ENCODE measurements at places on chromosomes 6 and 20. TPM values are rescaled to one million over a fixed set of nuclear protein-coding genes. Genes with fewer than 3 reads are reported as not detected.

- DNase-seq = peak; percentile 13
Measured at GRCh38 chr6:133568970-133569889, 319.7 kb upstream of the TCF21 start.

Gene FHL5
- not detected for total RNA-seq

- DNase-seq = no peak
Measured at GRCh38 chr20:8581446-8582183, 449.5 kb downstream of the PLCB1 start.

Gene MBOAT1
- 2.4 TPM for total RNA-seq

GRCh38 chr6:31652925-31653724, 664 bp upstream of the BAG6 start:
- DNase-seq = no peak

DNA sequence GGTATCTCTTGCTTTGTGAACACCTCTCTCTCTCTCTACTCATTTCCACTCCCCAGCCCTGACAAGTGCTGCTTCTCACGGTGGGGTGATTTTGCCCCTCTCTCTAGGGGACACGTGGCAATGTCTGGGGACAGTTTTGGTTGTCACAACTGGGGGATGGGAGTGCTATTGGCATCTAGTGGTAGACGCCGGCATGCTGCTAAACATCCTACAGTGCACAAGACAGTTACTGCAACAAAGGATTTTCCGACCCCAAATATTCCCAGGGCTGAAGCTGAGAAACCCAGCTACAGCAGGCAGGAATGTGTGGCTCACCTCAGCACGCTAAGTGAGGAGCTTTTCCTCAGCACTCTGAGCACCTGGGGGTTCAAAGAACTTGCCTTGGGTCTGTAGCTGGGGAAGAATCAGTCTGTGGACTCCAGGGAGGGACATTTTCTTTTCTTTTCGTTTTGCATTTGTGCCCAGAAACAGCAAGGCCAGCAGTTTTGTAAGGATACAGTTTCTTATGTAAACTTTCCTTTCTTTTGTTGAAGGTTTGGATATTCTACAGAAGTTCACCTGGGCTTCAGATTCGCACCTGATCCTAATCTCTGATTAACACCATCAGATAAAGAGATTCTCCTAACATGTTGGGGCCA, 246.9 kb upstream of the ZFP64 start:
- DNase-seq = no peak

DNA sequence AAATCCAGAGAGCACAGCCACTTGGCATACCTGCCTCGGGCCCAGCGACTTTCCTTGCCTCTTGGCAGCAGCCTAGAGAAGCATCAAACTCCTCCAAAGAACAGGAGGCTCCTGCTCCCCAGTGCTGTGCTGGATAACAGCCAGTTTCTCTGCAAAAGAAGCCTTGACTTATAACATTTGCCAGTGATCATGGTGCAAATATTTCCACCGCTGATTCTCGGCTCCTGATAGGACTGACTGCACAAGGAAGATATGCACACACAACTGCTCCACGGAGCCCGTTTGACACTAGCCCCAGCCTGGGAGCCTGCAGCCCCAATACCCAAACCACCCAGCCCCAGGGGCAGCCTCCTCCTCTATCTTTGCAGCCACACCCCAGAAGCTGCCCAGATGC, 17.5 kb downstream of the ACSS1 start:
- no peak for DNase-seq

DNA sequence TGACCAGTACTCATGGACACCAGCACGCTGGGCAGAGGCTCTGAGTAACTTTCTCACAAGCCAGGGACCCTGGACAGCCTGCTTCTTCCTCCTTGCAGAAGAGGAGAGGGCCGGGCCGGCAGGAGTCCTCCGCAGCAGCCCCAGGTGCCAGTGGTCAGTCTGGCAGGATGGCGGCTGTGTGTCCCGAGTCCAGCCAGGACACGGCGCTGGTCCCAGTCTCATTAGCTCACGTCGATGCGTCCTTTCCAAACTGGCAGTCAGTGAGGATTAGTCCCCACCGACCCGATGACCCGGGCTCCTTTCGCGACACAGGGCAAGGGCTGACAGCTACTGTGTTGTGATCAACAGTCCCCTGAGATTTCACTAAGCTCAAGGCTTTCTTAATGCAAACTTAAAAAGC, 267.0 kb downstream of the TAF4 start:
- no peak for DNase-seq

Gene FAM50B
- total RNA-seq = 18.9 TPM

DNA sequence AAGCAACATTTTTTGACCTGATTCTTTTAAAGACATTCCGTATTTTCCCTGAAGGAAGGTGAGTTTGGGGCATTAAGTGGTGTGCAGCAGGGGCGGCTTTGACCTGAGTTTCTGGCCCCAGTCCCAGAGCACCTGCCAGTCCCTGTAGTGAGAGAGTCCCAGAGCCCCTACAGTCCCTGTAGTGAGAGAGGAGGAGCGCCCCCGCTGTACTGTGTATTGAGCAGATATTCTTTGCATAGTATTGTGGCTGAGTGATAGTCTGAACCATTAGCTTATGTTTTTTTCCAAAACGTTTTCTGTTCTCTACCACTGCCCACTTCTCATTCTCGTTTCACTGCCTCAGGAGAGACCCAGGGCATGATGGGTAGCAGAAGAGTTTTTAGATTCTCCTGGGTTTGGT, 17.2 kb upstream of the SH3BGRL2 start:
- no peak for DNase-seq

DNA sequence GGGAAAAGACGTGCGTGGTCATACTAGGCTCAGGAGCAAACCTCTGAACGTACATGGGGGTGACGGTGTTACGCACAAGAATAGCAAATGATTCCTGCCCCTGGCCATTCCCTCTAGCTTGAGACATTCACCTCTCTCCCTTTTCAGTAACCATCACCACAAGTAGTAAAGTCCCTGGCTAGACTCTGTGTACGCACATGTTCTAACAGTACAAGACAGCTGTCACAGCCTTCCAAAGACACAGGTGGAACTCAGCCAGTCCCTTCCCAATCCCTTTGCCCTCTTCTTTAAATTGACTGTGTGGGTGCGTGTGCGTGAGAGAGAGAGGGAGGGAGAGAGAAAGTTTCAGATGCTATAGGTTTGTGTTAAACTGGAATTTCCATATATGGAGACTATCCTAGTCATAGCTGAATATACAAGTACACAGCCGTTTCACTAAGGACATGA, 67.3 kb downstream of the LY86 start:
- DNase-seq = no peak

DNA sequence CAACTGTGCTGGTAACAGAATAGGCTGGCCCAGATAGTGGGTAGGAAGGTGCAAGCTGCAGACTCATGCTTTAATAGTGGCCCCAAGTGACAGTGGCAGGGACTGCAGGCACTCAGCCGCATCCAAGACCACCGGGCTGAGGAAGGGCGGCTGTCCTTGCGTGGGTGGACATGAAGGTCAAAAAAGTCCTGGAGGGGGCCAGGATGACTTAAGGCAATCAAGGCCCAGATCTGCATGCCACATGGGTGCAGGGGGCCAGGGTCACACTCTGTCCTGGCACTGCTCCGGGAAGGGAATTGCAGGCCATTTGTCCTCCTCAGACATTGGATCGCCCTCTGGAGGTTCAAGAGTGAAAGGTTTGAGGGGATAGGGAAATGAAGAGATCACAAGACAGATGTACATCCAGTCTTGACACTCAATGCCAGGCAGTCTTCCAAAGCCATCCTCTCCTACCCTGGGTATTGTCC, 10.4 kb upstream of the VNN2 start:
- no peak for DNase-seq

- no peak for DNase-seq
Measured at GRCh38 chr6:150304429-150304828, 64.4 kb upstream of the IYD start.

- no peak for DNase-seq
Measured at GRCh38 chr6:71396410-71396801, 107.8 kb downstream of the OGFRL1 start.

GRCh38 chr6:39664173-39664572, 61.0 kb downstream of the KIF6 start:
- DNase-seq = no peak

Gene CCN6
- total RNA-seq = not detected

DNA sequence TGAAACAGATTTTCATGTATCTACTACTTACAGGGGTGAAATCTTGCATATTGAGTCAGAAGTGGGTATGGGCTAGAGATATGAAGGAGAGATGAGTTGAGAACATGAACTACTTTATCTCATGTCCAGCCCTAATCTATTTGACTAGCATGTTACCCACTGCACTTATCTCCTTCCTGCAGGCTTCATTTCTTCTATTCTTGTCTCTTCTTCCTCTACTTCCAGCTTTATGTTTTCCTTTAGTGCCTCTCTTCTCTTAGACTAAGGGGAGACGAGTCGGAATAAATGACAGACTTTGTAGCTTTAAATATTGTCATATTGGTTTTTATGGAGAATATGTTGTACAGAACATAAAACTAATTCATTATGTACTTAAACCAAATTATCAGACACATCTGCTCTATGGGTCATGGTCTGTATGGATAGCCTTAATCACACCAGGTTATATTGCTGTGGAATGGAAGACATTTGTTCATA, 5.3 kb downstream of the RAB32 start:
- DNase-seq = no peak

Gene ASIP
- not detected for total RNA-seq

Gene EPB41L1
- 10.7 TPM for total RNA-seq

Gene LPA
- not detected for total RNA-seq

Gene OR11A1
- not detected for total RNA-seq

Gene HMGCLL1
- total RNA-seq = 0.07 TPM

Gene ZFAND3
- 23.5 TPM for total RNA-seq

DNA sequence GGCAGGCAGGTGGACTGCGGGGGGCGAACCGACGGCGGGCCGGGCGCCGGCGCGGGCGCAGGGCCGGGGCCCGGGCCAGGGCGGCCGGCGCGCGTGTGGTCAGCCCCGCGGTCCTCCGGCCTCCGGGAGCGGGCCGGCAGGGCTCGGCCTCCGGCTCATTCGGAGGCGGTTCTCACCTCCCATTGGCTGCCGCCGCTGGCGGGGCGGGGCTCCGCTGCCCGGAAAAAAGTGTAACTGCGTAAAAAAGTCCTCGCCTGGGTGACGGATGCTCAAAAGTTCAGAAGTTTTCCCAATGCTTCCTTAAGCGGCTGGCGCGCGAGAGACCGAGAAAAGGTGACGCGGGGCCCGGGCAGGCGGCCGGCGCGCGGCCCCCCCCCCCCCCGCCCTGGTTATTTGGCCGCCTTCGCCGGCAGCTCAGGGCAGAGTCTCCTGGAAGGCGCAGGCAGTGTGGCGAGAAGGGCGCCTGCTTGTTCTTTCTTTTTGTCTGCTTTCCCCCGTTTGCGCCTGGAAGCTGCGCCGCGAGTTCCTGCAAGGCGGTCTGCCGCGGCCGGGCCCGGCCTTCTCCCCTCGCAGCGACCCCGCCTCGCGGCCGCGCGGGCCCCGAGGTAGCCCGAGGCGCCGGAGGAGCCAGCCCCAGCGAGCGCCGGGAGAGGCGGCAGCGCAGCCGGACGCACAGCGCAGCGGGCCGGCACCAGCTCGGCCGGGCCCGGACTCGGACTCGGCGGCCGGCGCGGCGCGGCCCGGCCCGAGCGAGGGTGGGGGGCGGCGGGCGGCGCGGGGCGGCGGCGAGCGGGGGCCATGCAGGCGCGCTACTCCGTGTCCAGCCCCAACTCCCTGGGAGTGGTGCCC, at the start of gene FOXC1:
Gene FOXC1, plus strand, starts transcription at position 268 of the 849 bp plus-strand sequence. Its CDS starts 531 bp downstream, at position 799.
- DNase-seq = peak; percentile 83

Gene DPPA5
- total RNA-seq = not detected

Gene SYNJ2
- total RNA-seq = 60.3 TPM

- no peak for DNase-seq
Measured at GRCh38 chr6:47917811-47918210, 136.0 kb downstream of the OPN5 start.

GRCh38 chr6:36853325-36853724, 14.1 kb upstream of the CPNE5 start:
- DNase-seq = peak; percentile 33

Gene EYA4
- not detected for total RNA-seq

DNA sequence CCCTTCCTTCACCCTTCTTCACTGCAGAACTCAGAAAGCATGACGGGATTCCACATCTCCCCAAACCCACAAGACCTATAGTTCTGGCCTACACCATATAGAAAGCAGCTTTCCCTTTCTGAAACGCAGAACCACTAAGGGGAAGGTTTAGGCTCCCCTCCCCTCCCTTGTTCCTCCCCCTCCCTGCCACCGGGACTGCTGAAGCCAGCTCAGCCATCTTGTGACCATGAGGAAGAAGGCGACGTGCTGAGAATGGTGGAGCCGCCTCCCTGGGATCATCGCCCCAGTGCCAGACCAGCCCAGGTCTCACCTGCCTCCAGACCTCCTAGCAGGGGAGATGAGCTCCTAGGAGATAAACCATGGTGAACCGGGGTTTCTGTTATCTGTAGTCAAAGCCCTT, 19.6 kb downstream of the SERPINB6 start:
- no peak for DNase-seq

GRCh38 chr20:1323830-1324597, 4.9 kb downstream of the SDCBP2 start:
- no peak for DNase-seq

Gene PAK5
- not detected for total RNA-seq

DNA sequence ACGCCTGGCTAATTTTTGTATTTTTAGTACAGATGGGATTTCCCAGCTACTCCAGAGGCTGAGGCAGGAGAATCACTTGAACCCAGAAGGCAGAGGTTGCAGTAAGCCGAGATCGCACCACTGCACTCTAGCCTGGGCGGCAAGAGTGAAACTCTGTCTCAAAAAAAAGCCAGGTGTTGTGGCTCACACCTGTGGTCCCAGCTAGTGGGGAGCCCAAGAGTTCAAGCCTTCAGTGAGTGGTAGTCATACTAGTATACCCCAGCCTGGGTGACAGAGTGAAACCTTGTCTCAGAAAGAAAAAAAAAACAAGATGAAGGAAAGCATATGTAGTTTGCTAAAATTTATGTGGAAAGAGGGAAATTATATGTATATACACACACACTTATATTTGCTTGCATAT, 20.0 kb upstream of the POU5F1 start:
- no peak for DNase-seq

DNA sequence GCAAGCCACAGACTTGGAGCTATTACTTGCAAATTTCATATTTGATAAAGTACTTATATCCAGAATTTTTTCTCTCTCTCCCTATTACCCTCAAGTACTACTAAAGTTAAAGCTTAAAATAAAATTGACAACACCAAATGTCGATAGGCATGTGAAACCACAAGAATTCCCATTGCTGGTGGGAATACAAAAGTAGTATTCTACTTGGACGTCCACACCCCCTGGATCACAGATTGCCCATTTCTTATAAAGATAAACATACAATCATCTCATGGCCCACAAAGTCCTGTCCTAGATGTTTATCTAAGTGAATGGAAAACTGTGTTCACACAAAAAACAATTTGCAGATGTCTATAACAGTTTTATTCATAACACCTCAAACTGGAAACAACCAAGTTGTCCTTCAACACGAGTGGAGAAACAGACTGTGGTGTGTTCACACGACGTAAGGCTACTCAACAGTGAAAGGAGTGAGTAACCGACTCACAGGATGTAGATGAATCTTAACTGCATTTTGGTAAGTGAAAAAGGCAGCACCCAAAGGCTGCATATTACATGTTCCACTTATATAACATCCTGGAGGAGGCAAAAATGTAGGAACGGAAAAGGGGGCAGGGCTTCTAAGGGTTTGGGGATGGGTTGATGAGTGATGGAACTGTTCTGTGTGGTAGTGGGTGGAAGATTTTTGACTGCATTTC, 297.4 kb downstream of the THBS2 start:
- DNase-seq = no peak

GRCh38 chr6:90654166-90654565, 67.3 kb upstream of the MAP3K7 start:
- no peak for DNase-seq

Measured in pulmonary artery endothelial cell (primary cell).